ENCODE measurements at places on chromosomes 12 and 14. TPM values are rescaled to one million over a fixed set of nuclear protein-coding genes. Genes with fewer than 3 reads are reported as not detected.
A peak's percentile ranks its signal among the peaks of the same experiment; 100 is the strongest.

FOXG1 gene
- not detected for total RNA-seq

SLC5A8 gene
- not detected for total RNA-seq

SELPLG gene
- 10.0 TPM for total RNA-seq

CCDC198 gene
- not detected for total RNA-seq

PEBP1 gene
- 202 TPM for total RNA-seq

- DNase-seq, result no peak
Observed at GRCh38 chr14:65168840-65169239, 66.5 kb upstream of the MAX start.

- peak; percentile 94 for DNase-seq
Observed at GRCh38 chr14:76918256-76918781, 92.1 kb downstream of the LRRC74A start.

DNA sequence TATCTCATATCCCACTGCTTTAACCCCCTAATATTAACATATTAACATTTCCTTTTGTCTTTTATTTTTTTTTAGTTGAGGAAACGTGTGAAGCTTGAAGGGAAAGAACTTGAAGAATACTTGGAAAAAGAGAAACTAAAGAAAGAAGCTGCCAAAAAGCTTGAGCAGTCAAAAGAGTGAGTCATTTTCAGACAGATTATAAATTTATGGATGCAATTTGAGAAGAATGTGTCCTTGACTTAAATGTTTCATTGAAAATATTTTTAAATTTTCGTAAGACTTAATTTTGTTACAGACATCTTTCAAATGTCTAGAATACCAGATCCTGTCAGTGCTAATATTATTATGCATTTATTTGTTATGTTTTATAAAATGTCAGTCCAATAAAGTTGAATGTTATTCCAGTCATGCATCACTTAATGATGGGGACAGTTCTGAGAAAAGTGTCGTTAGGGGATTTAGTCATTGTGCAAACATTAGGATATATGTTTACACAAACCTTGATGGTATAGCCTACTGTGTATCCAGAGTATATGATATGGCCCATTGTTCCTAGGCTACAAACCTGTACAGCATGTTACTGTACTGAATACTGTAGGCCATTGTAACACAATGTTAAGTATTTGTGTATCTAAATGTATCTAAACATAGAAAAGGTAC lies 32.6 kb downstream of the CPSF2 start:
- DNase-seq, result no peak

DNA sequence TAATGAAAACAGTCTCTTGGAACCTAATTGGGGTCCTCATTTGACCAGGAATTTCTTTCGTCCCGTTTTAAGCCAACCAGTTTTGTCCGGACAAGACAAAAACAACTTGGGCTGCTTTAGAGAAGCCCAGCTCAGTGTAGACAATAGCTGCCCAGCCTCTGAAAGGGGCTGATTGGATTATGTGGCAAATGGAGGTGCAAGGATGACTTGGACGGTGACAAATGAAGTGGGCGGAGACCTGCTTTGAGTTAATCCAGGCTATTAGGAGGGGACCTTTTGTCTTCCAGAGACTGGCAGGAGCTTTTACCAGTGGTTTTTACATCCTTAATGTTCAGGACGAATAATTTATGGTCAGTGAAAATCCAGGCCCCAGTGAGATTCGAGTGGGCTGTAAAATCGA lies 4.8 kb downstream of the MEG3 start:
- DNase-seq, result no peak
